HFF-Myc (cell line): ENCODE measurements at places on chromosomes 3 and 15.

GRCh38 chr3:154126651-154127050 is 5.5 kb downstream of the ARHGEF26 start:
- DNase-seq, result no peak

DNA sequence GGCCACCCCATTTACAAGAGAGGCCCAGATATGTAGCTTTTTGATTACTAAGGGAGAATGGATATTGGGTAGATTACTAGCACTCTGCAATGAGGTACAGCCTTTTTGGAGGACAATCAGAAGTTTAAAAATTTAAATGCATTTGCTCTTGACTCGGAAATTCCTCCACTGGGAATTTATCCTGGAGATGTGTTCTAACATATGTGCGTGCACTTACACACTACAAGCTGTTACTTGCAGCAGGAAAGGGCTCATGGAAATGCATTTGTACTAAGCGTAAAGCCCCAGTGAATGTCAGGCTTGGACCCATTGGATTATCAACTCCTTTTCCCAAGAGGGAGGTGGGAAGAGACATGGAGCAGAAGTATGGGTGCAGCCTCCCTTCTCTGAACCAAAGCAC is 7.8 kb upstream of the POMGNT2 start:
- no peak for DNase-seq

DNA sequence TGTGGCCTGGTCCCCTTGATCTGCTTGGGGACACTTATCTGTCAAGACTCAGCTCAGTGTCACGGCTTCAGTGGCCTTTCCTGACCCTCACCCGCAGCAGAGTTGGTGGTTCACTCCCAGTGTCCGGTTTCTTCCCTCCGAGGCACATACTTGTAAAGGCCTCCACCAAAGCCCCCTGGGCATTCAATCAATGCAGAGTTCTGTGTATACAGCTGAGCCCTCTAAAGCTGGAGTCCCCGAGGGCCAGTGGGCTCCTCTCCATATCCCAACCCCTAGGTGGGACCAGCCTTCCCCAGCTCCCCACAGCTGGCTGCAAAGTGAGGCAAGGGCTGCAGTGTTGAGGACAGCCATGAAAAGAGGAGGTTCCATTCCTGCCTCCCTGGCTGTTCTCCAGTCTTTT is 70.9 kb upstream of the RGMA start:
- DNase-seq, result no peak

DNA sequence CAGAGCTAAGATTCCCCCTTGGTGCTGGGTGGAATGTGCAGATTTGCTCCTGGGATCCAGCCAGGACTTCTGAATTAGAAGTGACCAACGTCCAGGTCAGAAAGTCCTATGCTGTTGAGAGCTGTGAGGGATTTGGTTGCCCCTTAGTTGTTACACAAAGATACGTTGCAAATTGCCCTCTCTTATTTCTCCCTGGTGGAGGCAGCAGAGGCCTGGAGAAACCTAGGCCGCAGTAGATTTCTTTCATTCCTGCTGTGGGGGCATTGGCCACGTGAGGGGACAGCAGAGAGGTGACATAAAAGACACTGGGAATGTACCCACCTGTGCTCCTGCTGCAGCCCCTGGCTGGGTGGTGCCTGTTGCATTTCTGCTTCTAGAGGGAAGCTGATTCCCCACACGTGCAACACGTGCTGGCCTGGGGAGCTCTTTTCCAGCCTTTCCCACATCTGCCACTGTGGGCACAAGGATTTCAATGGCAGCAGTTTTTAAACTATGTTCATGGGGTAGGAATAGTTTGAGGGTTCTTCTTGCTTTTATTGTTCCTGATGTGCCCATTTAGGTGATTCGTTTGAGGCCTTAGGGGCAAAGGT is 65.7 kb downstream of the SYNM start:
- no peak for DNase-seq

GRCh38 chr3:15405448-15406050 is 21.8 kb downstream of the METTL6 start:
- DNase-seq, result no peak

DNA sequence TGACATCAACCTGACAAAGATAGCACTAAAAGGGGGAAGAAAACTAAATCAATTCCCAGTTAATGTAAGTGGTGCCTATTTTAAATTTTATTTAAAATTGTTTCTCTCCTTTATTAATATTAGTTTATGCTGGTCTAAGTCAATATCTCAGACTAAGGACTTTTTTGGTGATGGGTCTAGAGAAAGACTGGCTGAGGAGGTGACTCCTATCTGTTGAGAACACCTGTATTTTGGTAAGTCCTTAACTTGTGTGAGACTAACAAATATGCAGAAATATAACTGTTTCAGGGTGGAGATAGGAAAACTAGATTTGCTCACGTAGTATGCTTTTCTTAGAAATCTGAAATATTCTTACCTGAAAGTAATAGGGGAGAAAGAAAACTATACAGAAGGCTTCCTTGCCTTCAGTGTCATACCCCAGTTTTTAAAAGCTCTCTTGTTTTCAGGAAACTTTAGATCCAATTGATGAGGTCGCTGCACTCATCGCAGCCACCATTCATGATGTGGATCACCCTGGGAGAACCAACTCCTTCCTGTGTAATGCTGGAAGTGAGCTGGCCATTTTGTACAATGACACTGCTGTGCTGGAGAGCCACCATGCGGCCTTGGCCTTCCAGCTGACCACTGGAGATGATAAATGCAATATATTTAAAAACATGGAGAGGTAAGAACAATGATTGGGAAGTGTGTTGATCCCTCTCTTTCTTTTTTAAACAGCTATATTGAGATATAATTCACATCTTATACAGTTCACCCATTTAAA is 138.9 kb downstream of the PDE8A start:
- DNase-seq, result no peak

DNA sequence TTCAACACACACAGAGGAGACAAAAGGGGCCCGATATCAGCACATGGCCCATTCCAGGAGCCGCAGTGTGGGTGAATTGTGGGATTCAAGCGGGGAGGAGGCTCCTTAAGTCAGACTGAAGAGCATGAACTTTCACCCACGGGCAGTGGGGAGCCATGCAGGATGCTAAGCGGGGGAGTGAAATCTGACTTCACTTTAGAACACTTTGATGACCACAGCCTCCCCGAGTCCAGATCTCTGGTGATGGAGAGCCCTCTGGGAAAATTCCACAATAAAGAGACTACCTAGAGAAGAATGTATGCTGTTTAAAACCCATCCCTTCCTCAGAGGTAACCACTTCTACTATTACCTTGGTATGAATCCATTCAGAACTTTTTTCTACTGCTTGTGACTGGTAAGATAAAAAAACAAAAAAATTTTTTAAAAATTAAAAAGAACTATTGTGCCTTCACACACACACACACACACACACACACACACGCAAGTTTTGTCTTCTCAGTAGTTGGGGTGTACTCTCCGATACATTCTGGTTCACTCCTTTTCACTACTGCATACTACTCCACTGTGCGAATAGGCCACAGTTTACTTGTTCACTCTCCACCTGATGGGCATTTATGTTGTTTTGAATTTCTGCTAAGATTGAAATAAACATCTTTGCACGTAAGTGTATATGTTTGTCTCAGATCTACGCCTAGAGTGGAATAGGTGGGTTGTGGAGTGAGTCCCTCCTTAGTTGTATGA is 2.0 kb upstream of the H1-8 start:
- no peak for DNase-seq

DNA sequence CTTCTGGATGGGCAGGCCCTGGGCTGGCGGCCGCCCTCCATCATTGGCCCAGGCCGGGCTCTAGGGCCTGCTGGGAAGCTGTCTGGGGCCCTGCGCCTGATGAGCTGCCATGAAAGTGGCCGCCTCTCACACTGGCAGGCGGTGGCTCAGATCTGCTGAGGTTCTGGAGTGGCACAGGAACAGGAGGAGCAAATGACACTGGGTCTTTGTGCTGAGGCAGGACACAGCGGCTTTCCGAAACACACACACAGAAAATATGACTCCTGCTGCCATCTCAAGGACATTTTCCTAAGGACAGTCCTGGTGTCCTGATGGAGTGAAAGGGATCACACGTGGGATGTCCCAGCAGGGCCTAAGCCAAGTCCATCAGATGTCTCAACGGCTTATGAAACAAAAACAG is 103.5 kb downstream of the NUP210 start:
- DNase-seq, result no peak
